ENCODE measurements at places on chromosomes 7 and 10.
A peak's percentile ranks its signal among the peaks of the same experiment; 100 is the strongest.

GRCh38 chr10:23412223-23412622 lies 26.7 kb upstream of the OTUD1 start:
- no peak for DNase-seq

- DNase-seq = no peak
These were observed 35.5 kb downstream of the CAV1 start for GRCh38 chr7:116560021-116560970.

DNA sequence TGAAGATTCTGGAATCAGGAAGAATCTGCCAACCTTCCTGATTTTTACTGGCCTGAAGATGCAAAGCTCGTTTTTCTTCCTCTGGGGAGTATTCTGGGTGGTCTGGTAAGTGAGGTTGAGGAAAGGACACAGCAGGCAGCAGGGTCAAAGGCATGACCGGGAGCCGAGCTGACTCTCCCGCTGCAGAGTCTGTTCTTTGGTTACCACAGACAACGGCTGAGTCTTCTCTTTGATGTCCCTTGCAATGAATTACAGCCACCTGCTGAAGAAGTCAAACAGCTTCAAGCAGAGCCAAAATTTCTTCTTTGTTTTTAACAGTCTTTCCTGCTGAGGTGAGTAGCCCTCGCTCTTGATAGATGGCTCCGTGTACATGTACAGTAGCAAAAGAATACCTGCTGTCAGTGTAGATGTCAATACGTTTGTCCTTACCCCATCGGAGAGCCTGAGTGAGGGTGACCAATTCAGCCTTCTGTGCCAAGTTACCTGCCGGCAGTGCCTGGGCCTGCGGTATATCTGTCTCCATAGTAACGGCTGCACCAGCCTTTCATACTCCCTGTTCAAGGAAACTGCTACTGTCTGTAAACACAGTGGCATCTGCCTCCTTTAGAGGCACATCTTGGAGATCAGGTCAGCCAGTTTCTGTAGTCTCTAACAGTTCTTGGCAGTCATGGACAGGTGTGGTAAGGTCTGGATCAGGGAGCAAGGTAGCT lies 76.4 kb downstream of the PRR15 start:
- DNase-seq = no peak

DNA sequence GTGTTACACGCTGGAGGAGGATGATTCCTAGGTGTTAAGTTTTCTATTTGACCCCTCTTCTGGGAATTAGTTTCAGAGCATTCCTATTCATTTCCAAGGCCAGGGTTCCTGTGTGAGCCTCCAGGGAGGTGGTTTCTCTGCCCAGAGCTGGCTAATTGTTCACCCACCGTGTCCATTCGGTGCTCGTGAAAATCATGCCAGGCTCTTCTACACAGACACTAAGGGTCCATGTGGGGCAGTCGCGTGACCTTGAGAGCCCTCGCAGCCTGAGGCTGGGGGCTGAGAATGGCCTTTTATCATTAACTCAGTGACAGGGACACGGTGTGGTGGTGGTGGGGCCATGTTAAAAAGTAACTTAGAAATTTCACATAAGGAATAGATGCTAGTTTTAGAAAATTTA lies 83.7 kb downstream of the EMX2 start:
- no peak for DNase-seq

GRCh38 chr10:123966896-123967231 lies 75.3 kb upstream of the CPXM2 start:
- DNase-seq = no peak

DNA sequence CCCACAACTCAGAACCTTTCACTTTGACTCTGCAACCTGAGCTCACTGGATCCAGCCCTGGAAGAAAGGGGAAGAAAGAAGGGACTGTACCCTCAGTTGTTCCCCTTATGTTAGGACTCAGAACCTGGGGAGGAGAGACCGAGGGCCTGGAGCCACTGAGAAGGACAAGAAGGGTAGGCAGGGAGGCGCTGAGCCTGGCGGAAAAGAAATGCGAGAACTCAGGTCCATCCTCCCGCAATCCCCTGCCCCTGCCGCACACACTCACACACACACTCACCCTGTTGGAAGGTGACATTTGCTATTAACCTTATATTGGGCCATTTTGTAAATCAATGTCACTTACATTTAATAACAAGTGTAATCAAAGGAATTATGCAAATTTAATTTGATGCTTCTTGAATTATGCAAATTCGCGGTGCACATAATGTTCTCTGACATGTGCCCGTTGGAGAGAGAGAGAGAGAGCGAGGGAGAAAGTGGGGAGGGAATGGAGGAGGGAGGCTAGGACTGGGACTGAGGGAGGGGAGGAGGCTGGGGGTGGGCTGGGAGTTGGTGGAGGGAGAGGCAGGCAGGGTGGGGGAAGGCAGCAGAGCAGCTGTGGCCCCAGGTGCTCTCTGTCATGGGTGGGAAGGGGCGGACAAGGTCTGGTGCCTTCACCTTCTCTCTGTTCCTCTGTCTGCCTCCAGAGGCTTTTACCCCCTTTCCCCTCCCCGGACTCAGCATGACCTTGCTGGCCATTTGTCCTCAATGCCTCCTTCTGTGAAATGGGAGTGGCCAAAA lies 99.6 kb upstream of the PAX2 start:
- DNase-seq = no peak

DNA sequence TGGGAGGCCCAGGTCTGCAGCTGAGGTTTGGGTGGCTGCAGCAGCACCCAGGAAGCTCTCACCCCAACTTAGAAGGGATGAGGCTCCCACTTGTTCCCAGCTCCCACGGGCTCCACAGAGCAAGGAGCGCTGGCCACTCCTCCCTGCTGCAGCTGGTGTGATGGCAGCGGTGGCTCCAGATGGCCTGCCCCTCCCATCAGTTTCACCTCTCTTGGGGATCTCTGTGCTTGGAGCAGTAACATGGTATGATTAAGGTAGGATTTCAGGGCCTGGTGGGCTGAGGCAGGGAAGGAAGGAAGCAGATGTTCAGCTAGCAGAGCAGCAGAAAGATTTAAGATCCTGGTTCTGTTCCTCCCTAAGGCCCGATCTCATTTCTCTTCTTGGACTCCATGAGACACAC lies 66.8 kb upstream of the KIF5B start:
- no peak for DNase-seq

DNA sequence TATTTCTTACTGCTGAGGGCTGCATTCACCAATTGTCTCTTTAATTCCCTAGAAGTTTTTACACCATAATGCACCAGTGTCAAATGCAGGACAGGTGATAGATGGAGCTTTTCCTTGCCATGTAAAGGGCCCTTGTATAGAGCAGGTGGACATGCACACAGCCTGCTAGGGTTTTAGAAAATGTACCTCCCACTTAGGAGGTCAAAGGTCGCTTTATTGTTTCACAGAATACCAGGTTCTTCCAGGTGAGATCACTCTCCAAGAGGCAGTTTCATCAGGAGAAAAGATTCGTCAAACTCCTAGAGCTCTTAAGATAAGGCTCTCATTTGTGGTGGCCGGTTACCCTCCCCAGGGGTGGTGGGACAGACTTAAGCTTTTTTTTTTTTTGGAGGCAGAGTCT lies 215.8 kb downstream of the PHTF2 start:
- DNase-seq = no peak

DNA sequence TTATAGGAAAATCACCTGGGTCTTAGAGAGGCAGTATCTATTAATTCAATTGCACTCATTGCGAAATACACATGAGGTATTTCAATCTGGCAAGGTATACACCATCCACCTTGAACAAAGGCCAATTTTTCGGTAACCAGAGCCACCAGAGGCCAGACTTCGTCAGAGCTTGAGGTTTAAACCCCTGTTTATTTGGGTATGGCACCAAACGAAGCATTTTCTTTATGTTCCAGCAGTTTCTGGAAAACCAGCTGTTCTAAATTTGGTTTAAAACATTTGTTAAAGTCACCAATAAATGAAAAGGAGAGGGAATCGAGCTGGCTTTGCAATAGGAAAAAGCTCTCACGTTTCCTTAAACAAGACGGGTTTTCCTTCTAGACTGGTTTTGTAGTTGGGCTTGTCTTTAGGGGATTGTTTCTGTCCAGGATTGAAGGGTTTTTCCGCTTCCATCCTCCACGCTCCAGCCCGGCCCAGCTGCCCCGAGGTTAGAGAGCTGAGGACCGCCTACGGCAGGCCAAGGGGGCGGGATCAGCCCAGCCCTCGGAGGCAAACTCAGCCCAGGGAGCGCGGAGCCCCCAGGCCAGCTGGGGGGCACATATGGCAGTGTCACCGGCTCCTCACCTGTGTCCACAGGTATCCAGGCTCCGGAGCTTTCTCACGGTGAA lies 539.4 kb upstream of the MGMT start:
- no peak for DNase-seq

GRCh38 chr10:98223874-98224273 lies 44.1 kb downstream of the LOXL4 start:
- DNase-seq = no peak

- no peak for DNase-seq
These were observed 59.2 kb downstream of the SLC16A12 start for GRCh38 chr10:89476150-89476549.

DNA sequence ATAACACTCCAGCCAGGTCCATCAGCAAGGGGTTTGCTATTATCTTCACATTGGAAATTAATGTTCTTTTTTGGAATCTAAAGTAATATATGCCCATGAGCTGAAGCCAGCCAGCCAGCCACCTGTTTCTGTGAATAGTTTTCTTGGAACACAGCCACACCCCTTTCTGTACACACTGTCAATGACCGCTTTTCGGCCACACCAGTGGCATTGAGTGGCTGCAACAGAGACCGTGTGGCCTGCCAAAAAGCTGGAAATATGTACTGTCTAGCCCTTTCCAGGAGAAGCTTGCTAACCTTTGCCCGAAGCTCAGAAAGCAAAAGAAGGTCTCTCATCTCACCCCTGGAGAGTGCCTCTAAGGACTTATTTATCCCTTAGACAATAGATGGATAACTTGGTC lies 98.5 kb upstream of the NPS start:
- no peak for DNase-seq

GRCh38 chr7:42747044-42747443 lies 164.8 kb downstream of the C7orf25 start:
- DNase-seq = no peak

GRCh38 chr10:7424315-7424714 lies 13.5 kb upstream of the SFMBT2 start:
- DNase-seq = no peak

DNA sequence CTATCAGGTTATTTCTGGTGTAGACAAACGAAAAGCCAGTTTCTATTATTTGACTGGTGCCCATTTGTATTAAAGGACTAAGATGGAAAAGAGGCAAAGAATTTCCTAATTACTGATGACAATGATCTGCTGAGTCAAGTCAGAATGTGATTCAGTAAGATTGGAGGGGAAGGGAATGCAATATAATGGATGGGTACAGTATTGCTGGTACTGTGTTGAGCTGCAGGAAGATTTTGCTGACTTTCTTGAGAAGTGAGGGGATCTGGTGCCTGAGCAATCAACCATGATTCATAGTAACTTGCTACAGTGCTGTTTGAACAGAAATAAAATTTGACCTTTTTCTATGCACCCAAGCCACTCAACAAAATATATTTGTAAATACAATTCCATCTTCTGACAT lies 139.1 kb upstream of the RHEB start:
- no peak for DNase-seq

- DNase-seq = no peak
These were observed 22.6 kb downstream of the MYO1G start for GRCh38 chr7:44956157-44956766.

- DNase-seq = peak; percentile 31
These were observed 108.3 kb downstream of the MAPK8 start for GRCh38 chr10:48414778-48415177.

DNA sequence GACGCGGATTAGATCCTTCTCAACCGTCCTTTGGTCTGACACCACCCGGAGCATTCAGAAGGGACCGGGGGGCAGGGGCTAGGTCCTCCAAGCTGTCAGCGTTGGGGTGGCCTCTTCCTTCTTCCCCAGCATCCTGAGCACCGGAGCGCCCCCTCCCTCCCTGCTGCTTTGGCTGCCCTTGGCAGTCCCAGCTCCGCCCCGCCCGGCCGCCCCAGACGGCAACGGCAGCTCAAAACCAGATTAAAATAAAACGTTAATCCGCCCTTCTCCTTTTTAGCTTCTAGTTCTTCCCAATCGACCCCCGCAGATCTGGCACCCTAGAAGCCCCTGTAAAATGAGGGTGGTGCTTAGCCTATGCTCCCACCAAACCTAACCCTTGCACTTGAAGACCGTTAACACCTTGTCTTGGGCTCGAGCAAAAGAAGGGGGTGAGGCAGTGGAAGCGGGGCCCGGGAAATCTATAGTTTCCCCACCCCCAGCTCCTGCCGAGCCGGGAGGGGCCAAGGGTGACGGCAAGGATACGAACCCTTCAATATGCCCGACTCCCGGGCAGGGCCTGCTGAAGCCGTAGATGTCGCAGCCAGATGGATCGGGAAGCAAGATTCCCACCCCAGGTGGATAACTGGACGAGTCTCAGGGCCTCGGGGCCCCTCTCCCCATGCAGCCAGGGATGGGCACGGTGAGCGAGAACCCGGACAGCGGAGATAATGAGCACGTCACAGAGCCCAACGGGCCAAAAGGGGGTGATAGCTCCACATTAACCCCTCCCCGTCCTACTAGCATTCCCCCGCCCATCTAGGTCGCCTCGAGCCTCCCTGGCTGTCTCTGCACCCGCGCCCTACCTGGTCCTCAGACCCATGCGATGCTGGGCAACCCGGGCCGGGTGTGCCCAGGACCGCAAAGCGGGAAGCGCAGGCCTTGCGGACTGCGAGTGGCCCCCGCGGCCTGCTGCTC lies 169.7 kb downstream of the NRF1 start:
- DNase-seq = peak; percentile 30

DNA sequence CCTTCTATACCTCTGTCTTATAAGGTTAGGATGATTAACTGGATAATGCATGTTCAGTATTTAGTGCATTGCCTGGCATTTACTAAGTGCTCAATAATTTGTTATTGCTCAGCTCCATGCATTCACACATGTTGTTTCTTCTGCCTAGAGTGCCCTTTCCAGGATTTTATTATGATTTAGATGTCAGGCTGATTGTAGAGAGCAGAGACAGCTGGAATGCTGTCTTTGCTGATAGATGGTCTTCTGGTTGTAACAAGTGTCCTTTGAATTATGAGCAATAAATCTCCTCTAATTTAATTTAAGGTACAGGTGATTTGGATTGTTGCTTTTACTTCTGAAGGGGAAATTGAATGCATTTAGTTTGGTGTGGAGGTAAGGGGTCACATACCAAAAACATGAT lies 548.0 kb downstream of the MAGI2 start:
- DNase-seq = no peak

DNA sequence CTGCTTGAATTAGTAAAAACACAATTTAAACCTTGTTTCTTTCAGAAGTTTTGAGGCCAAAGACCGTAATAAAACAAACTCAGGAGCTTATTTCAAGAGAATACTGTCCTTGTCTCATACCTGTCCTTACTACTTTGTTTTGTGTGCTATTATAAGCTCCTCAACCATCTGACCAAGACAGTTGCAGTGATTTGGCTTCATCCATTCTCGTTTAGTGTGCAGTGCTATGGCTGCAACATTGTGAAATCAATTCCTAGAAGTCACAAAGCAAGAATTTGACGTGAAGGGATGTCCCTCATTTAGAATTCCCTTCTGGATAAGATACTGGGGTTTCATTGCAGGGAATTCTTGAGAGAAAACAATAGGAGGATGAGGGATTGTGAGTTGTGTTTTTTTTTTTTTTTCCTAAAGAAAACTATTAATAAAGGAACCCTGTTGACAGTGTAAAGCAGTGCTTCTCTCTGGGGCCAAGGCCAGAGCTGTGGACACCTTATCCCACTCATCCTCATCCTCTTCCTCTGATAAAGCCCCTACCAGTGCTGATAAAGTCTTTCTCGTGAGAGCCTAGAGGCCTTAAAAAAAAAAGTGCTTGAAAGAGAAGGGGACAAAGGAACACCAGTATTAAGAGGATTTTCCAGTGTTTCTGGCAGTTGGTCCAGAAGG lies at the start of gene OIT3:
Gene OIT3, plus strand, starts transcription at position 604 of the 663 bp plus-strand sequence. CDS start 60 bp downstream, outside the sequence.
- no peak for DNase-seq
